ENCODE measurements at places on chromosomes 5 and 9.

DNA sequence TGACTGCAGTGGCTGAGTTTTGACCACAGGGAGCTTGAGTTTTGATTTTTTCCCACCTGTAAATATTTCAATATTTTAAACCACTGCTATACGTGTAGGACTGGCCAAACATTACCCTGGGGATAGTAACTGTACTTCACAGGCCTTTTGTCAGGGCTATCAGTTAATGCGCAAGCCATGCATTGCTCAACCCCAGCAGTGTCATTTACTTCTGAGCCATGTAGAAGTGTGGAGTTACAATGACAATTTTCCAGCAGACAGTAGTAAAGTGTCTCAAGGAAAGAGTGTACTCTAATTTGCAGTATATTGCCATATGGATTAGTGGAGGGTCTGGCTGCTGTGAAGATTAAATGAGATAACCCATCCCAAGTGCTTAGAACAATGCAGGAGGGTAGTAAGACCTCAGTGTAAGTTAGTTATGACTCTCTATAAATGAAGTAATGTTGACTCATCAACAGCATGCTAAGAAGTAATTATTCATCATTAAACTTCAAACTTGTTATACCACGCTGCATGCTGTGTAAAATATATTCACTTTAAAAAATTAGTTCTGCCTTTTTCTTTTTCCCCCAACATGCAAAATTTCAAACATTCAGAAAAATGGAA, 489.2 kb downstream of the KDM4C start:
- no peak for DNase-seq

DNA sequence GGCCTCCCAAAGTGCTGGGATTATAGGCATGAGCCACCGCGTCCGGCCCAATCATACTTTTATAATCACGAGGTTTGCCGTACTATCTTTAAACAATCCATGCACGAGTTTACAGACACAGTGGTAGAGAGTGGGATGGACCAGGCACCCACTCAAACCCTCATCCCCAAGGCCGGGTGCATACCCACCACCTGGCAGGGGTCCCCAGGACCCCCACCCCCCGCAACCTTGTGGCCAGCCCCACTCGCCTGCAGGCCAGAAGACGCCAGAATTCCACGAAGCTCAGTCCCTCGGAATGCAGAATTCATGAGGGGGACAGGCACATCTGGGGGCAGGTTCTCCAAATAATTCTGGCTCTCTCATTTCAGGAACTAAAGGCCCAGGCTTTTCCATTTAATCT, 17.1 kb downstream of the NACC2 start:
- DNase-seq: no peak

GRCh38 chr9:14687042-14687719, 6.1 kb downstream of the ZDHHC21 start:
- no peak for DNase-seq

GRCh38 chr5:164763206-164763605, 1257.8 kb downstream of the MAT2B start:
- DNase-seq: no peak

- no peak for DNase-seq
Measured at GRCh38 chr9:136673975-136674785, 11.5 kb downstream of the EGFL7 start.

DNA sequence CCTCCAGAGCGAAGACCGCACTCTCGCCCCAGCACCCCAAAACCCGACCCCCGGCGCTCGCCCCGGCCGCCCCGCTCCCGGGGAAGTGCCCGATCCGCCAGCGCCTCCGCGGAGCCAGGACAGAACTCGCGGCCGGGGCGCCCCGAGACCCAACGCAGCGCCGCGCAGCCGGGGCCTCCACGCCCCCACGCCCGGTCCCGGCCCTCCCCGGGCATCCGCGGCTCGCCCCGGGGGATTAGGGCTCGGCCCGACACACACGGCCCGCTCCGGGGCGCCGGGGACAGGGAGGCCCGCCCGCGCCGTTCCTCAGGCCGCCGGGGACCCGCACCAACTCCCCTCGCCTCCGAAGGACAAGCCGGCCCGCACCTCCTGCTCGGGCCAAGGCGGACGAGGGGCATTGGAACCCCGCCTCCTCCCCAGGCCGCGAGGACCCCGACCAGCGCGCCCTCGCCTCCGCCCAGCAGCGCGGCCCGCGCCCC, 544 bp downstream of the FNBP1 start:
- DNase-seq: no peak

DNA sequence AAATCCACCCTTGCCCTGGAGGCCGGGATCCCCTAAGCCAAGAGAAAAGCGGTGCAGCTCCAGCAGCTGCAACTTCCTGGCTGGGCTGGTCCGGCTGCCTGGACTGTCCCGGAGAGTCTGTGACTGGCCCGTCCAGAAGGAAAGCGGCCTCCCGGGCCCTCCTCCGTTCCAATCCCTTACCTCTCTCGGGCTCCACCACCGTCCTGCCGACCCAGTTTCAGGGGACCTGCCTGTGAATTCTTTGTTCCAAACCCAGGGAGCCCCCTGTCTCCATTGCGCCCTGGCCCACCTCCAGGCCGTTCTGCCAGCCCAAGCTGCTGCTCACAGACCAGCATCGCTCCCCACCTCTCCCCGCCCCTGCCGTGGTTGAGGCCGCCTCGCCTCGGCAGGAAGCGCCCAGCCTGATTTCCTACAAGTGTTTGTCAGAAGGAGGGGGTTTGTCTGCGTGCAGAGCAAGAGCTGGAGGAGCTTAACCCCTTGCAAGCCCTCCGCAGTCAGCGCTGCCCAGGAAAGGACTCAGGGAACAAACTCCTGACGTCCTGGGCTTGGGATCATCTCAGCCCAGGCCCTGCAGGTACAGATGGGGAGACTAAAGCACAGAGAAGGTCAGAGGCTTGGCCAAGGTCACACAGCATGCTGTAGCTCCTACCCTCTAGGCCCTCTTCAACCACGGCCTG, at the start of gene AKNA:
Gene AKNA (minus strand): TSS at position 303 of the 677 bp plus-strand sequence. CDS start 6,649 bp downstream, outside the sequence.
- peak; percentile 69 for DNase-seq

DNA sequence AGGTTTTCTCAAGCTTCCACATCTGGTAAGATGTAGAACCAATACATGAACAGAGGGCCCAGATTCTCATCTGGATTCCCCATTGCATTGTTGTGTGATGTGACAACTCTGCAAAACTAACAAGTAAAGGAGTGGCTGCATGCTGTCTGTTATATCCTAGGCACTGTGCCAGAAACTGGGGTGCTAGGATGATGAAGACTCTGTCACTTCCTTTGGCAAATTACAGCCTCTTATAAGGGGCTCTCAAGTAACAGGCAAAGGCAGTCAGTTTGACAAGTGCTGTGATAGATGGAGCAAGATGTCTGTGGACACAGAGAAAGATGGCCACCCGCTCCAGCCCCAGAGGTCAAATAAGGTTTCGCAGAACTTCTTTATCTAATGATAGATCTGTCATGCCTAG, 115.7 kb downstream of the PAPPA start:
- DNase-seq: no peak

DNA sequence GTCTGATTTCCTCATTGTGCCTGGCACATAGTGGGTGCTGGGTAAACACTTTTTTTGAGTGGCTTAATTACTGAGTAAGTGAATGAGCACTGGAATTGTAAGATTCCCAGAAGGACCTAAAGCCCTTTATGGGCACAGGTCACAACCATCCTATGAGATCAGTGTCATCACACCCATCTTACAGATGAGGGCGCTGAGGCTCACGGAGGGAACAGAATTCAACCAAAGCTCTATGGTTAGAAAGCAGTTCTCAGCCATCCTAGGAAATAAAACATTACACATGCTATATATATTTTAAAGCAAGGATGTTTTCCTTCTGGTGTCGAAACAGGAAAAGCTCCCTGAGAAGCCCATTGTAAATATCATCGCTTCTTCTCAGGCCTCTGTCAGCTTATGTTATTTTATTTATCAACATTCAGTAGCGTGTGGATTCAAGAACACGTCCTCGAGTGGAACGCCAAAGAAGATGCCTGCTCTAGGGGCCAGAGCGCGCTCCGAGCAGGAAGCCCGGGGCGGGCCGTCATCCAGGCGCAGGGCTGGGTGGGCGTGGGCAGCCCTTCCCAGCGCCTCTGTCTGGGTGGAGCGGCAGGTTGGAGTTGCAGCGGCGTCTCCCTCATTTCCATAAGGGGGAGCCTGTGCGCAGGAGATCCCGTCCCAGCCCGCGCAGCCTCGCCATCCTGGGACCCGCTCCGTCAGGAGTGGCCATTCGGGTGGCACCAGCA, 155.8 kb upstream of the SMIM23 start:
- no peak for DNase-seq

DNA sequence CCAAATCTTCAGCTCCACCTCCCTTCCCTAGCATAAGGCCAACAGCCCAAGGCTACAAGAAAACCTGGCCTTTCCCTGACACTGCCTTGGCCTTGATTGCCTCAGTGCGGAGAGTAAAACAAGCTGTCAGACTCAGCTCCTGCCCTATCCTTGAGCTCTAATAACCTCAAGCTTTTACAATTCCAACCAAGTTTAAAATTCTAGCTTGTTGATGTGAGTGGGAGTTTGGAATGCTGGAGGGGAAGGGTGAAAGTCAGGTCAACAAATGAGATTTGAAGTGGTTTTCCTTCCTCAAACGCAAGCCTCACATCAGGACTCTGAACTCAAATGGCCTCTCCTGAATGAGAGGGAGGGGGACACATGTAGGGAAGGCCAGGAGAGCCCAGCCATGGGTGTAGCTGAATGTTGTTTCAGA, 197.0 kb upstream of the VLDLR start:
- no peak for DNase-seq

- no peak for DNase-seq
Measured at GRCh38 chr9:10571699-10572098, 41.1 kb downstream of the PTPRD start.

DNA sequence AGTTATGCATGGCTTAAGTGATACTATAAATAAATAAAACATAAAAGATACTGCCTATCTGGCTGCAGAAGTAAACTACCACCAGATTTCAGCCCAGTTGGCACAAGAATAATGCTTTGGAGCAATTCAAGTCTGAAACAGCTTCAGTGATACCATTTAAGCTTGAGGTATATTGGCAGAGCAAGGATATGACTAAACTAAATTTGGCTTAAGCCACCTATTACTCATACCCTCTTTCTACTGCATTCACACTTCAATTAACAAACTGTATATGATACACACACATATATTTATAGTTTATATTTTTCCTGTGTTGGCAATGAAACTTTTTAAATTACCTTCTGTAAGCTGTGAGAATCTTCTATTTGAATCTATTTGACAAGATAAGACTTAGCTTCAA, 431.9 kb downstream of the ANXA1 start:
- DNase-seq: no peak

DNA sequence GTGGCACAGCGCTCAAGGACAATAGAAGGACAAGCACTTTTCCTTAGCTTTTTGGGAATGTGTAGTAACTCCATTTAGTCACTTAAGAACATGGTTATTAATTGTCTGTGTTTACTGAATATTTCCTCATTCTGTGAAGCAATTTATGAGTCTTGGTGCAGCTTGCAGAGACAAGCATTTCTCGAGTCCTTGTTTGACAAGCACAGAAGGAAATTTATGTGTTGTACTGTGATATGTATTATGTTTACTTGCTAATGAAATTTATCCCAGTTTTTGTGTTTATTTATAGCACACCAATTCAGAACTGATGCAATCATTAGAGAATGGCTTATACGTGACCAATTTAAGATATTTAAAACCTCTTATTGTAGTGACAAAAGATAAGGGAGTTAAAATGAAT, 168.6 kb downstream of the PRELID2 start:
- DNase-seq: no peak

GRCh38 chr5:9148242-9148641, 397.6 kb downstream of the SEMA5A start:
- DNase-seq: no peak

- DNase-seq: no peak
Measured at GRCh38 chr9:32385152-32385884, 875 bp downstream of the ACO1 start.
